ENCODE measurements at places on chromosomes 5 and 9.

DNA sequence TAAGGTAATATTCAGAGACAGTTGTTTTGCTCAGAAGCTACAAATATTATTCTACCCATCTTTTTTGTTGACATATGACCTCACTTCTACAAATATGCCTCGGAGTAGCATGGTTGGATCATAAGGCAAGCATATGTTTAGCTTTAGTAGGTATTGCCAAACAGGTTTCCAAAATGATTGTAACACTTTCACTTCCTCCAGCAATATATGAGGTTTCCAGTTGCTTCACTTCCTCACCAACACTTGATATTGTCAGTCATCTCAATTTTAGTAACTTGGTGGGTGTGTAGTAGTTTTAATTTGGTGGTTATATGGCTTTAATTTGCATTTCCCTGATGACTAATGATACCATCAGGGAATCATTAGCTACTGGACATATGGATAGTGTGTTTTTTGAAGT is 46.7 kb downstream of the TNFSF8 start:
- DNase-seq = no peak

DNA sequence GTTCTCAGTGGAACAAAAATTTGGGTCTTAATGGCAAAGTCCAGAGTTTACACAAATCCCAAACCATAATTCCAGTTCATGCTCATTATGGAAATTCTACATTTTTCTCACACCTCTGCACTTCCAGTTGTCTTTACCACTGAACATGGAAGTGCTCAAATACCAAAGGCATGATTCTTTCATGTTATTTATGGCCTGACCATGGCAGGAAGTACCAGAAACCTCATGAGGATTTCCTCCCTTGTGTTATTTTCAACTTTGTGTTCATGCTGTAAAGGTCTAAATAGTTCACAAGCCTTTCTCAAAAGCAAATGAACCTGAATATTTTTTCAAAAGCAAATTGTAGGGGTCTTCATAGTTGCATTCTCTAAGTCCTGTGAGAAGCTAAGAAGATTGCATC is 82.0 kb upstream of the ITGA1 start:
- DNase-seq = no peak

- no peak for DNase-seq
These were observed at the start of gene PCDHGA11 for GRCh38 chr5:141420855-141421488. Gene PCDHGA11, plus strand, starts transcription at chr5:141421051. Its CDS starts 177 bp downstream, at chr5:141421228.

GRCh38 chr5:110751902-110752762 is 13.3 kb downstream of the SLC25A46 start:
- no peak for DNase-seq

GRCh38 chr5:90939211-90939610 is 380.6 kb downstream of the ADGRV1 start:
- DNase-seq = no peak

DNA sequence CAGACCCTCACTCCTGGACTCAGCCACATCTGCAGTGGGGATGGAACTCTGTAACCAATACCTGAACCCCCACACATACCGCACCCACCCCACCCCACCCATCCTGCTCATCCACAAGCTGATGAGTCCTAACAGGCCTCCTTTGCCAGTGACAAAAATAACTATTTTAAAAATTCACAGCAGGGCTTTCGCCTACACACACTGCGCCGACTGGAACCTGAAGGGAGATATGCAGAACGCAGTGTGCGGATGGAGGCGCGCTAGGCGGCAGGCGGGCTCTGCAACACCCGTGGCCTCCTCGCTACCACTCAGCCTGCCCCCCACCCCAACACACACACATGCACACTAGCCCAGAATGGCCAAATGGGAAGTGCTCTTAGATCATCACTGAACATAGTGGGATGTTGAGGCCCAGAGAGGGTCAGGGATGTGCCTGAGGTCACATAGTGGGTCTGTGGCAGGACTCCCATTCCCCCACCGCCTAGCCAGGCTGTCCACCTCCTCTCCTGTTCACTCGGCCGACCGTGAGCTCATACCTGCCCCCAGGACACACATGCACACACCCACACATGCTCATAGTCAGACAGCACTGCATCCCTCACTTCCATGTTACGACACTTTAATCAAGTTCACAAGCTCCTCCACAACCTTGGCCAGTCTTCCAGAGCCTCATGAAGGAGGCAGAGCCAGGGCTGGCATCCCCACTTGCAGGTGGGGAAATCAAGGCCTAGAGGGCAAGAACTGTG is 6.3 kb upstream of the CAMK2A start:
- DNase-seq = no peak

DNA sequence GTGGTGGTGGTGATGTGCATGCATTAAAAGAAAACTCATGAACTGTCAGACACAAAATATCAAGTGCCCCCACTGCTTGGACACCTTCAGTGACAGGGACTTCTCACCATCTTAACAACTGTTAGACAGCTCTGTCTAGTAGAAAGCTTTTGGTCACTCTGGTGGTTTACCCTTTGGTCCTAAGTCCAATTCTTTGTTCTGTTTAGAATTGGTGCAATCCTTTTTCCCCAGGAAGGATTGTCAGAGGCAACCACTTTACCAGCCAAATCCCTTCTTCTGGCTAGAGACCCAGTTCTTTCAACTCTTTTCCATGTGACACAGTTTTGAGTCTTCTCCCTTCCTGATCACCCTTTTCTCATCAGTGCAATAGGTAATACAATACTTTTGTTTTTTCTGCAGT is 140.2 kb downstream of the SEC61B start:
- DNase-seq = no peak

- no peak for DNase-seq
These were observed 55.2 kb upstream of the DIRAS2 start for GRCh38 chr9:90697808-90698207.

GRCh38 chr5:151312756-151313324 is 9.3 kb upstream of the SLC36A3 start:
- DNase-seq = no peak

DNA sequence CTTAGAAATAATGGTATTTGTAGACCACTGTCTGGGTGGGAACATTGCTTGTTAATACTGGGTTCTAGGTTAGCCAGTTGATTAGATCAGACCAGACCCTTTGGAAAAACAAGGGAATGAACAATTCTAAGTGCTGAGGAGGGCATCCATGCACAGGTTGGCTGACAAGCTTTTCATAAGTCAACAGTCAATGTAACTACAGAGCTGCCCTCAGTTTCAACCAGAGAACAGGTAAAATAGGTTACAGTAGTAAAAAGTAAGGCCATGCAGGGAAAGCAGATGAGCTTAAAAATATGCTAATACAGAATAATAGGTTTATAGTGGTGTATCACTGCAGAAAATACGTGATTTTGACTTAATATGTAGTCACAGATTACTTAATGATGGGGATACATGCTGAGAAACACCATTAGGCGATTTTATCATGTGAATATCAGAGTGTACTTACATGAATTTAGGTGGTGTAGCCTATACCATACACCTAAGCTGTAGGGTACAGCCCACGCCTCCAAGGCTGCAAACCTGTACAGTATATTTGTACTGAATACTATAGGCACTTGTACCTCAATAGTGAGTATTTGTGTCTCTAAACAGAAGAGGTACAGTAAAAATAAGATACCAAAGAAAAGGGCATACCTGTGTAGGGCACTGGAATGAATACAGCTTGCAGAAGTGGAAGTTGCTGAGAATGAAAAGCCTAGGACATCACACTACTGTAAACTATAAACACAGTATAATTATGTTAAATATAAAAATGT is 6.1 kb upstream of the FGF18 start:
- no peak for DNase-seq

GRCh38 chr9:127422133-127422782 is 1.9 kb upstream of the ZNF79 start:
- no peak for DNase-seq

DNA sequence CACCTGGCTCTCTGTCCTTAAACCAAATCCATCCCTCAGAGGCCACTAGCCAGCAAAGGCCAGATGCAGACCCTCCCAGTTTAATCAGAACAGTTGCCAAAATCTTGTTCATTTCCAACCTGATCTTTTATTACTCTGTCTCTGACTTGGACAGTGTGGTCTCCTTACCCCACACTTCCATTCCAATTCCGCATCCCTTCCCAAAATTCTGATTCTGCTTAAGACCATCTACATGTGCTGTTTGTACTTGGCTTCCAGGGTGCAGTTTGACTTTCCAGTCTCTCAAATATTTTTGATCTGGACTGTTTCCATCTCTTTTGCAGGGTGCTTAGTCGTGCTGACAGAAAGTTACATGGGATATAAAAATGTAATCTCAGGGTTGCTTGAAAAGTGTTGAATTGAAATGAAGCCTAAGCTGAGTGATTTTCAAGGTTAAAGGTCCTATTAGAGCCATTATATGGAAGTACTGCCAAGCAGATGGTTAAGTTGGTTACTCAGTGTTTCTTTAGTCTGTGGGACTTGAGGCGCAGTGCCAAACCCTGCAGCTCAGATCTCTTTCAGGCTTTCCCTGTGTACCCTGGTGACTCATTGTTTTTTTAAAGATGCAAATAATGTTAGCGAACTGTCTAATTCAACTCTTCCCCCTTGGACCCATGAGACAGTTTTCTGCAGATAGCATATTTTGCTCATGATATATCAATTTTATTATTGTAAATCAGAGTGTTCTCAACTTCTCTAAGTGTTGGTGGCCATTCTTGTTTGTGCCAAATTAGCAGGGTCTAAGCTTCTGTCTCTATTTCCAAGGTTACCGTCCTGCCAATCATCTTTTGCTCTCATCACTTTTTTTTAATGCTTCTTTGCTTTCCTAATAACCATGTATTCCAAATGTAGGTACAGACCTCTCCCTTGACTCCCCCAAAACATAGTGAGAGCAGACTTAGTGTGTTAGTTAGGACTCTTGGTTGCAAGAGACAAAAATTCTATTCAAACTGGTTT is 18.2 kb upstream of the DCP2 start:
- DNase-seq = no peak

GRCh38 chr9:111056538-111056937 is 18.3 kb upstream of the LPAR1 start:
- DNase-seq = no peak

DNA sequence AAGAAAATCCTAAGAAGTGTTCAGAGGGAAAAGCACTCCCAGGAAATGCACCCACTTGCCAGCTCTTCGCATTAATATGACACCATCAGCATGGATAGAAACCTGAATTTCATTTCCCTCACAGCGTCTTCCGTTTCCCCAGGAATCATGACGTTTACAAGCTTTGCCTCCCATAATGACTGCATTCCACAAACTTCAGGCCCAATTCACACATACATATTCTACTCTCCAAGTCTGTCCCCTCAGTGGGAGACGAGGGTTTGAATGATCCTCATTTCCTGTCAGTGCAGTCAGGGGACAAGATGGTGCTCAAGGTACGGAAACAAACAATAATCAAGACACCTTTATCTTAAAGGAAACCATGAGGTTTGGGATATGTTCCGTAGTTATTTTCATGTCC is 44.9 kb upstream of the MAN2A1 start:
- DNase-seq = no peak

GRCh38 chr5:92332039-92332438 is 948.9 kb upstream of the ARRDC3 start:
- DNase-seq = no peak

GRCh38 chr5:133251296-133252132 is 199.7 kb downstream of the HSPA4 start:
- DNase-seq = no peak

DNA sequence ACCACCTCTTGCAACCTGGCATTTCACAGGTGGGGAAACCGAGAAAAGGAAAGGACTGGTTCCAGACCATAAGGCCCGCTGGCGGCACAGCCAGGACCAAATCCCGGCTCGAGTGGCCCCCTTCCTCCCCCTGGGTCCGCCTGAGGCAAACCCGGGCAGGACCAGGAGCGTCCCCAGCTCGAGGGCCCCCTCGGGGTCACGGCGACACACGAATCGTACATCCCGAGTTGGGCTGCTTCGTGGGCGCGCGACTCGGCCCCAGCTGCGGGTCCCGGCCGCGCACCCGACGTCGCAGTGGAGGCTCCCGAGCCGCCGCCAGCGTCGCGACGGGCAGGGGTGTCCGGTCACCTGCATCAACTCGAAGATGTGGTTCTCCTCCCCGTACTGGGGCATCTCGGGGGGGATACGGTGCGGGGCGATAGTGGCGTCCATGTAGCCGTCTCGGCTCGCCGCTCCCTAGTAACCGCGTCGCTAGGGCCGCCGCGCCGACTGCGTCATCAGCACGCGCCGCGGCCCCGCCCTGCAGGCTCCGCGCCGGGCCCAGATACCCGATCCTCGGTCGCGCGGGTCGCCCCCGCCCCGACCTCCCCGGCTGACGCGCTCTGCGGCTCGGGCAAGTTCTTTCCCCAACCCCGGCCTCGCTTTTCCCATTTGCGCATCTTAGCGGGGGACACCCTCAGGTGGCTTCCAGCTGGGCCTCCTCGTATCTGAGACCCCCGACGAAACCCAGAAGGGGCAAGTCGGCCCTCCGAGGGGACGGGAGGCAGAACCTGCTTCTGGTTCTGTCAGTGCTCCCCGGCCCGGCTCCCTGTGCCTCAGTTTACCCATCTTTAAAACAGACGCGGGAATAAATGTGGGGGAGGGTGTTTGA is at the start of gene AK8:
AK8 (minus strand) TSS at position 461 of the 871 bp plus-strand sequence; CDS start at position 432, 29 bp downstream.
- peak; percentile 69 for DNase-seq

GRCh38 chr9:15307523-15307841 is 466 bp upstream of the TTC39B start:
- no peak for DNase-seq

DNA sequence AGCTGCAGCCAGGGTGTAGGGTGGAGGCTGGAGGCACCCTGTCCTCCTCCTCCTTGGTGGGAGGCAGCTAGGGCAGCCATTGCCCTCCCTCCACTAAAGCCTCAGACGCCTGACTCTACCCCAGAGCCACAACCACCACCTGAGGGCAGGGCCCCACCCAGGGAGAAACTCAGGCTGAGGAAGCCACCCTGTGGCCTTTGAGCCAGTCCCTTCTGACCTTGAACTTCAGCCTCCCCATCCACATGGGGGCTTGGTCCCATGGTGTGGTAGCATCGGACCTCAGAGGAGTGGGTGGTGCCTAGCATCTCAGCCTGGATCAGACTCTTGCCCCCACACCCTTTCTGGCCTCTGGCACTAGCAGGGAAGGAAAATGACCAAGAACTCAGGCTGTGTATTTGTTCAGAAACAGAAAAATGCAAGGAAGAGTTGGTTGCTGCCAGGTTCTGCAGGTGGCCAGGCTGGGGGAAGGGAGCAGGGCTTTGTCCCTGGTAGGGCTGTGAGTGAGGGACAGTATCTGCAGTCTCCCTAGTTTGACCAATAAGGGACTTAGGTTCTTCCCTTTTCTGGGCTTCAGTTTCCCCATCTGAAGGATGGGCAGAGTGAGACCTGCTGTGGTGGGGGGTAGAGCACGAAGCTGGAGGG is 3.2 kb downstream of the DAB2IP start:
- DNase-seq = no peak

- no peak for DNase-seq
These were observed 39.9 kb upstream of the CPLX2 start for GRCh38 chr5:175831507-175831906.

DNA sequence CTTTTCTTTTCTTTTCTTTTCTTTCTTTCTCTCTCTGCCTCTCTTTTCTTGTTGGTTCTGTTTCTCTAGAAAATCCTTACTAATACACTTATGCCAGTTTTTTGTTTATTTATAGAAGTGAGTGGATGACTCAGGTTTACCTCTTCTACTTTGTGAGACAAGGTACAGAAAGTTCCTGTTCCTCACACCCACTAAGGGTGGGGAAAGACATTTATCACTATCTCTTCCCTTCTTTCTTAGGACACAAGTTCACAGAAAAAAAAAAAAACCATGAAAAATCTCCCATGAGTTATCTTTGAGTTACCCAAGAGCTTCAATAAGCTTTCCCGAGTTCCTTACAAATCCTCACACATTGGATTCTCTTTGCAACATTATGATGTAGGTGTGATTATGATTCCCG is 60.9 kb upstream of the CD180 start:
- DNase-seq = no peak

GRCh38 chr5:137032929-137033328 is 466.2 kb downstream of the SPOCK1 start:
- DNase-seq = no peak

- DNase-seq = no peak
These were observed 67.2 kb upstream of the STC2 start for GRCh38 chr5:173395257-173395932.

All from activated T-helper 1 cell treated with Interleukin-2 at 50 U/mL for 16 hours (primary cell).